Stimulated activated CD8-positive, alpha-beta memory T cell treated with anti-CD3 and anti-CD28 coated beads, Interleukin-15, amount 100 ng/mL, for 24 hours (primary cell): ENCODE measurements at places on chromosomes 2 and 18.

DNA sequence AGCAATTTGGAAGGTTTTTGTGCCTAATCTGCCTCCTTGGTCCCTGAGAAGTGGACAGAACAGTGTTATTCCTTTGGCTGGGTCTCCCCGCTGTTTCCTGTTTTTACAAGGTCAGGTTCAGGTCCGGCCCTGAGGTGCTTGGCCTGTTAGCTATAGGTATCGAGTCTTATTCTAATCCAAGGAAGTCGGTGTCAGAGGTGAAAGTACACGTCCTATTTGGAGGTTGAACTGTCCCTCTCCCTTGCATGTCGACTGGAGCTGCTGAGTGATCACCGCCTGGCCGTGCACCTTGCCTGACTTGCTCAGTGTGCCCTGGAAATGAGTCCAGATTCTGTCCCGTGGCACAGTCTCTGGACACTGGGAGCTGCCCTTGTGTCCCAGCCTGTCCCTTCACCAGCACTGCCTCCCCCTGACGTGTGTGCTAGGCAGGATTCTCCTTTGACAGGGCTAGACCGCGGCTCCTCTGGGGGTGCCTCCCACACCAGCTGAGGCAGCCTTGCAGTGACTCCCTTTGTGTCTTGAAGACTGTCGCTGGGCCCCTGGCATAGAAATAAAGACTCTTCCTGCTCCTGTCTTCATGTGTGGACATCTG, 65.7 kb upstream of the RBM44 start:
- DNase-seq = no peak

- DNase-seq = no peak
Observed at GRCh38 chr2:239165206-239165831, 235.5 kb downstream of the HDAC4 start.

GRCh38 chr2:167953776-167954175, 293.6 kb downstream of the STK39 start:
- DNase-seq = no peak

GRCh38 chr18:58045242-58046092, 1.4 kb downstream of the NEDD4L start:
- peak; percentile 0 for DNase-seq

- no peak for DNase-seq
Observed at GRCh38 chr2:136769871-136770270, 4.5 kb downstream of the THSD7B start.

DNA sequence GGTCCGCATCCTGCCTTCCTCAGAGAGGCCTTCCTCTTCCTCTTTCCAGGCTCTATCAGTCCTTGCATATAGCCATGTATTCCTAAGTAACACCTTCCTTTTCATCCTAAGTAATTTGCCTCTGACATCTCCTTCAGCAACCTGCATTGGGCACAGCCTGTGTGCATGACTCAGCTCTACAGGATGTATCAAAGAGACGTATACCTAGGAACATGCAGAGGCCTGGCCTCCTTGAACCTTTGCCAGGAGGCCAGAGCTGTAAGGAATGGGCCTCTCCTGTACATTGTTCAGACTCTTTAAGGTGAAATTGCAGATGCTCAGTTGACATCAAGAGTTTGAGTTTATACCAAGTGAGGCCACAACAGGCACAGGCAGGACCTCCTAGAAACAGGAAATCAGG, 76.0 kb upstream of the CELF4 start:
- DNase-seq = no peak
